Fibroblast of upper back skin (primary cell): ENCODE measurements at places on chromosomes 1 and 21.

- peak; percentile 47 for DNase-seq
Measured at GRCh38 chr1:25727635-25728286, 72.2 kb upstream of the SELENON start.

DNA sequence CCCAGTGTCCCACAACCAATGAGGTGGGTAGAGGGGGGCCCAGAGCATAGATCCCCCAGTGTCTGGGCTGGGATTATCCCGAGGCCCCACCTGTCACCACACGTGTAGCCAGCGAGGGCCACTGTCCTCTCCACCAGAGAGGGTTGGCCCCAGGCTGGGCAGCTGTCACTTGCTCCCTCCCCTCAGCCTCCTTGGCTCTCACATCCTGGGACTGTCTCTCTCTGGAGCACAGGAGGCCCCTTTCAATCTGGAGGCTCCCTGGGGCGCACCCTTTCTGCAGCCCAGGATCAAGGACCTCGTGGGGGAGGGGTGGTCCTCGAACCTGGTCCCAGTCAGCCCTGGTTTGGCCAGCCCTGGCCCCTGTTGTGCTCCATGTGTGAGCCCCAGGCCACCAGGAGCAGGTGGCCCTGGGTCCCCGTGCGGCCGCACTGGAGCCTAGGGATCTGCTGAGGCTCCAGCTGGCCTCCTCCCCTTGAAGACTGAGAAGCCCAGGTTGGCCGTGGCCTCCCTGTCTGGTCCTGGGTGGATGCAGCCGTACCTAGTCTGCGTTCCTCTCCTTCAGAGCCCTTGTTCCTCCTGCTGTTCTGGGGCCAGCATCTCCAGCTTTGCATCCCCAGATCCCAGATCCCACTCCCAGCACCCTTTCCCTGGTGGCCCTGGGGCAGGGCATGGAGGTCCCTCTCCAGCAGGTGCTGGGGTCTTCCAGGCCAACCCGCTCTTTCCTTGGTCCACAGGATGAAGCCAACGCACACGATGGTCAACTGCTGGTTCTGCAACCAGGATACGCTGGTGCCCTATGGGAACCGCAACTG, 6.7 kb downstream of the TMEM201 start:
- no peak for DNase-seq

DNA sequence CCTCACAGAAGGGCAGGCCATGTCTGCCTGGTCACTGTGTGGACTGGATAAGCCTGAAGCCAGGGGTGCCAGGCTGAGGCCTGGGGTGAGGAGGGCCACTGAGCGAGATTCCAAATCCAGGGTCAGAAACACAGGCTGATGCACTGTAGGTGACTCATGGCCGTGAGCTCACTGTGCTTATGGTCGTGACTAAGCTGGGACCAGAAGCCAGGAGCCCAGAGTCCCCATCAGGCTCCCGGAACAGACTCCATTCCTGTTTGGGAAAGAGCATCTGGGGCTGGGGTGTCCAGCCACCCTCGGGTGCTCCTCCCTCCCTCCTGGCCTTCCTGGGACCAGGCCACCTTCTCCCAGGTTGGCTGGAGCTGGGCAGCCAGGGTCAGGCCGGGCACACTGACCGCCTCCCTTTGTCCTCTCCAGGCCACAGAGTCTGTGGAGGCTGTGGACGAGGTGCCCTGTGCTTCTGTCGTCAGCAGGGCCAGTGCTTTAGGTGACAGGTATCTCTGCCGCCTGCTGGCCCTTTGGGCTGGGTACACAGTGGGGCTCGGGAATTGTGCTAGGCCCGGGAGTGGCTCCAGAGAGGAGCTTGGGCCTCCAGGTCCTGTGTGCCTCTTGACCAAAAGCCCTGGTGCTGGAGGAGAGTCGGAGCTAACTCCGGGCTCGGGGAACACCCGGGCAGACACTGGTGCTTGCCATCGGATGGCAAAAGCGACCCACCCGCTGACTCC, 36.7 kb downstream of the AJAP1 start:
- DNase-seq, result peak; percentile 34

DNA sequence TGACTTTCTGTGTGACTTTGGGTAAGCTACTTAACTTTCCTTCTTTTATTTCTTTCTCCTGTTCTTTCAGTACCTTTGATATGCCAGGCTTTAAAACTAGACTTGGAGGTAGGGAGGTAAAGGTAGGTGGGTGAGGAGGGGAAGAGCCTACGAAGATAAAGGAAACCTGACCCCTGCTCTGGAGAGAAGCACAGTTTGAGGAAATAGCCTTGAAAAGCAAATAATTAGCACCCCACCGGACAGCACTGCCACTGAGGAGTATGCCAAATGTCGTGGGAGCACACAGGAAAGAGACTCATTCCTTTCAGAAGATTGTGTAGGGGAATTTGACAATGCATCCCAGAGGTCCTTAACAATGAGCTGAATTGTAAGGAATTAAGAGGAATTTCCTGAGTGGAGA, 65.2 kb upstream of the SPAG17 start:
- DNase-seq, result no peak

DNA sequence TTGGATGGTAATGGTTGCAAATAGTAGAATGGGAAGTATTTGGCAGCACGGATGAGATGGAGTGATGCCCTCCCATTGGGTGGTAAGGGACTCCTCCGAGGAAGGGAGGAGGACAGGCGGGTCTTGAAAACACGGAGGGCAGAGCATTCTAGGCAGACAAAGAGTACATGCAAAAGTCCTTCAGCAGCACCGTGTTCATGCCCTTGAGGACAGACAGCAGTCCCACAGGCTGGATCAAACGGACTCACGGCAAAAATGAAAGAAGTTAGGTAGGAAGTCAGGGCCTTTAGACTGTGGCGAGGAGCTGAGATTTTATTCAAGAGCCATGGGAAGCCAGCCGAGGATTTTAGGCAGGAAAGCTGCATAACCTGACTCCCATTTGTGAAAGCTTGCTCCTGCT, 253.9 kb downstream of the RHOU start:
- no peak for DNase-seq

DNA sequence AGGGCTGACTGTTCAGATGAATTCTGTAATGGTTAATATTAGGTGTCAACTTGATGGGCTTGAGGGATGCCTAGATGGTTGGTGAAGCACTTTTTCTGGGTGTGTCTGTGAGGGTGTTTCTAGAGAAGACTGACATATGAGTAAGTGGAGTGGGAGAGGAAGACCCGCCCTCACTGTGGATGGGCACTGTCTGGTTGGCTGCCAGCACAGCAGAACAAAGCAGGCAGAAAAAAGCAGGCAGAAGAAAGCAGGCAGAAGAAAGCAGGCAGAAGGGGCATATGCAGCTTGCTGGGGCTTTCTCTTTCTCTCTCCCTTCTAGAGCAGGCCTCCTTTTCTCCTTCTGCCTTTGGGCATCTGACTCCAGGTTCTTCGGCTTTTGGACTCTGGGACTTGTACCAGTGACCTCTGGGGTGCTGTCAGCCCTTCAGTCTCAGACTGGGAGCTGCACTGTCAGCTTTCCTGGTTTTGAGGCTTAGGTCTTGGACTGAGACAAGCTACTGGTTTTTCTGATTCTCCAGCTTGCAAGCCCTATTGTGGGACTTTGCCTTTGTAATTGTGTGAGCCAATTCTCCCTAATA, 42.9 kb upstream of the CD2 start:
- no peak for DNase-seq

DNA sequence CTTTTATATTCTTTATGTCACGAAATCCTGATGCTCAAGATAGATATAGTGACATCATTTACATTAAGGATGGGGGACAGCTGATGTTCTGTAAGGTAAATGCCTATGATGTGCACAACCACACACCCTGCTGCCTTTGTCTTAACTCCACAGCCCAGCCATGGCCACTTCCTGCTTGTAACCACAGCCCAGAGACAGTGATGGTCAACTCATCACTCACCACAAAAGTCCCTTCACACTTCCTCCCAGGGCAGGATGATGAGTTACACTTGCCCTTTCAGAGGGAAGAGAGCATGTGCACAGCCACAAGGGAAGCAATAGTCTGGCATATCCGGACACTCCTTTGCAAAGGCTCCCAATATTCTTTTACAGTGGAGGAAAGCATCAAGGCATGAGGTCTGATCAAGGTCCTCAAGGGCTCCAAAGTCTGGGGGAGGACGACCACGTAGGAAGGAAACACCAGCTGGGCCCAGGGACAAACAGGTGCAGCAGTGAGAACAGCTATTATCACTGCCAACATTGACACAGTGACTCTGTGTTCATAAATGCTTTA, 53.8 kb downstream of the PLPP3 start:
- peak; percentile 46 for DNase-seq

DNA sequence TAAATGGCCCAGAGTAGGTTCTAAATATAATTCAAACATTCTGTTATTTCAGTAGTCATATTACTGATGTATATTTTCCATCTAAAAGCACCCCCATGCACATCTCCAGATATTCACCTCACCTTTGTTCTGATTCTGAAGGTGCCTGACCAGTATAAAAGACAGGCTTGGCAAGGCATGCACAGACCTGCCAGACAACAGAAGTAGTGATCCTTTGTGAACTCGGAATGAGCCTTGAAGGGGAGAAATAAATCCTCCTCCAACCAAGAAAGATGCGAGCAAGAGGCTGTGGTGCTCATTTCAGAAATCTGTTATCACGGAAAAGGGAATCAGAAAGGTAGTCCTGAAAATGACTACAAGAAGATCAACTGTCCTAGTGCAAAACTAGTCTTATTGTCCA, 287.3 kb downstream of the VAV3 start:
- DNase-seq, result no peak

GRCh38 chr1:54853793-54854370, 33.1 kb downstream of the DHCR24 start:
- DNase-seq, result no peak

- no peak for DNase-seq
Measured at GRCh38 chr1:13430495-13430894, 20.2 kb downstream of the PRAMEF20 start.

DNA sequence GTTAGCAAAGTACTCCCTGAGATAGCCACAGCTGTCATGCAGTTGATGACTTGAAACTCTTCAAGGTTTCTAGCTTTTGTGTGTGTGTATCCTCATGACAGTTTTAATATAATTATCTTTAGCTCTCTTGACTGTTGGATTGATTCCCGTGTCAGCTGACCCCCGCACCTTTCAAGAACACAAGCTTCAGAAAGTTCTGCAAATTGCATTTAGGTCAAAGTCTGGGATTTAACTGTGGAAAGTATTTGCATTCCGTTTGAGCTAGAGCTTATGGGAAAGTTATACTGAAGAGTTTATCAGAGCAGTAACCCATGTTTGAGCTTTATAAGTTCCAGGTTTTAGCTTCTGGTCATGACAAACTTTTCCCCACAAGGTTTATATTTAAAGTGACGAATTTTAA, 380.1 kb upstream of the CHRM3 start:
- DNase-seq, result no peak

DNA sequence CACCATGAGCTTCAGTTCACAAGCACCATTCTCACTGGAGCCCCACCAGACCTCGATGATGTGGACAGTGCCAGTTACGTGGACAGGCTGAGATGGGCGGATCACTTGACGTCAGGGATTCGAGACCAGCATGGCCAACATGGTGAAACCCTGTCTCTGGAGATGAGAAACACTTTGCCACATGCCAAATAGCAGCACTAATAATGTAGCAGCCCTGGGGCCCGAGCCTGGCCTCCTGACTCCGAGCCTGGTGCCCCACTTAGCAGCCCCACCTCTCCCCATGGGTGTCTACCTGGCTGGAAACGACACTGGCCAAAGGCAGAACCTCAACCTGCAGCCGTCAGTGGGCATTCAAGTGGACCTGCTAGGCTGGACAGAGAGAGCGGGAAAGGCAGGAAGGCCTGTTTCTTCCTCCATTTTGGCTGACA, 129.1 kb downstream of the TOMM20 start:
- DNase-seq, result no peak

DNA sequence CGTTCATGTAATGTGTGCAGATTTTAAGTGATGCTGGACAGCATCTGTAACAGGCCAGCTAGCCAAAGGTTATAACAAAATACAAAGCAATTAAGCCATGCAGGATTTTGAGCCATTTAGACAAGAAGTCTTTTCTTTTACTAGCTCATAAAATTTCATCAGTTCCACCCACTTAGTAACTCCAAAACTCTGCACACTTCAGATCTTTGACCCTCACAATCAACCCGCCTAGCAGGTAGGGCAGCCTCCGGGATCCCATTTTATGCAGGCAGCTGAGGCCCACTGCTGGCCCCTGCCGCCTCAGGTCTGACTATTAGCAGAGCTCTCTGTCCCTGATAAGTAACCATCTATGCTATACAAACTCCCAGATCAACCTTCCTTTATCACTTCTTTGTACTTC, 9.2 kb downstream of the LBR start:
- DNase-seq, result no peak

GRCh38 chr1:192639607-192640368, 3.8 kb downstream of the RGS13 start:
- DNase-seq, result peak; percentile 71
